CD4-positive, alpha-beta T cell treated with Interferon alpha-2 for 1 hour (primary cell): ENCODE measurements at places on chromosomes 3 and 15.

DNA sequence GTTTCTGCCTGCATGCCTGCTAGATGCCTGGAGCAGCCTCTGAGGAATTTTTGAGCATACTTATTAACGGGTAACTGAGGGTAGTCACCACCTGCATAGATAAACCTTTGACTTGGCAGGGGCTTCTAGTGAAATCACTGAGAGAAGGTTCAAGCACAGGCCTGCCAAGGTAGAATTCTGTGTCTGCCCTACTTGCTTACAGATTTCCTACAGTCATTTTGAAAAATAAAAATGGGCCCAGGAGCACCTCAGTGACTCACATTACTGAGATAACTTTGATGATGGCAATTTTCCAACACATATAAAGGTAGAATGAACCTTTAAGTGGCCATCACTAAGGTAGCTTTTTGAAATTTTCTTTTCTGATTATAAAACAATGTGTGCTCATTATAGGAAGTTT, 10.8 kb downstream of the CRTAP start:
- no peak for DNase-seq

GRCh38 chr15:84736375-84736774, 12.0 kb upstream of the ZNF592 start:
- DNase-seq, result peak; percentile 88

DNA sequence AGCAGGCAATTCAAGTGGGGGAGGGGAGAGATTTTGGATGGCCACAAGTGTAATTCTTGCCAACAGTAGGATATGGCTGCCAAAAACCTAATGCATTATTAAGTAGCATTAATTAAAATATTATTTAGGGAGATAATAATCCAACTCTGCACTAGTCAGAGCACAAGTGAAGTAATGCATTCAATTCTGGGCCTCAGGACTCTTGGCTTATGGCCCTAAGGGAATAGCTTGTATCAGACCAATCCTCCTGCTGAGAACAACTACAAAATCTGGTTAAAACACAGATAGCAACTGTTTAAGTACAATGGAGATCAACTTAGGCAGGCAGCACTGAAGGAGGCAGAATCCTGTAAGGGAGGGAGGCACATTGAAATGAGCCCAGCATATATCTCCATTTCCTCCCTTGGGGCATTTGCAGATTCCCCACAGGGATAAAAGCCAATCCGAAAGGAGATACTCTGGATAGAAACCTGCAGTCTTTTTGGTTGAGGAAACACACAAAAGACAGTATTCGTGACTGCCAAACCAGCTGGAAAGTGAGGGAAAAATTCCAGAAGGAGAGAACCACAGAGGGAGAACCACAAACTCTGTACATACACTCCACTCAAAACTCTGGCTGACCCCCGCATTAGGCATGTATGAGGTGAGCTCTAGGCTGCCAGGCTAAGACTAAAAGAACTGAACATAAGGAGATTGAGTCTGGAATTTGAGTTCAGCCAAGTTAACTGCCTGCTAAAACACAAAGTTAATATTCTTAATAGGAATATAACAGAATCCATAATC, 57.4 kb downstream of the ETFA start:
- no peak for DNase-seq

DNA sequence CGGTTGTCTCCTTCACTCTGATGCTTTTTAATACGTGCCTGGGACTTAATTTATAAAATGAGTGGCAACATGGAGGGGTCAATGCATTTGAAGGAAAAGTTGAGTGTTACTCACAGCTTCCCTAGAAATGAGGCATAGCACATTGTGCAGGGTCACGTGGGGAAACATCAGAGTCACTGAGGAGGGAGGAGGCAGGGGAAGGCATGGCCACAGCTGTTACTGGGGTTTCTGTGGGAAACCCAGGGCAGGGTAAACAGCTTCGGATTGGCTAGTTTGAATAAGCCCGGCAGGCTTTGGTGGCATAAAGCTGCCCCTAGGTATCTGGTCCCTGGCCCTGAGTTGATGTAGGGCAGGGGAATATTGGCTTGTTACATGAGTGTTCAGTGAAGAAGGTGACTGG, 98.9 kb upstream of the ST8SIA2 start:
- DNase-seq, result no peak

GRCh38 chr15:64009241-64009640, 37.0 kb downstream of the DAPK2 start:
- DNase-seq, result no peak

DNA sequence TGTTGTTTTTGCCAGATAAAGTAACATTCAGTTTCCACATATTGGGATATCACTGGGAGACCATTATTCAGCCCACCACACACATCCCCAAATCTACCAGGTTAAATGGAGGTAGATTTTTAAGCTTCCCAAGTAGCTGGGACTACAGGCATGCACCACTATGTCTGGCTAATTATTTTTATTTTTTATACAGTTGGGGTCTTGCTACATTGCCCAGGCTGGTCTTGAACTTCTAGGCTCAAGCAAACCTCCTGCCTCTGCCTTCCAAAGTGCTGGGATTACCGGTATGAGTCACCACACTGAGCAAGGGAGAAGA, 96.6 kb upstream of the CHD2 start:
- no peak for DNase-seq

DNA sequence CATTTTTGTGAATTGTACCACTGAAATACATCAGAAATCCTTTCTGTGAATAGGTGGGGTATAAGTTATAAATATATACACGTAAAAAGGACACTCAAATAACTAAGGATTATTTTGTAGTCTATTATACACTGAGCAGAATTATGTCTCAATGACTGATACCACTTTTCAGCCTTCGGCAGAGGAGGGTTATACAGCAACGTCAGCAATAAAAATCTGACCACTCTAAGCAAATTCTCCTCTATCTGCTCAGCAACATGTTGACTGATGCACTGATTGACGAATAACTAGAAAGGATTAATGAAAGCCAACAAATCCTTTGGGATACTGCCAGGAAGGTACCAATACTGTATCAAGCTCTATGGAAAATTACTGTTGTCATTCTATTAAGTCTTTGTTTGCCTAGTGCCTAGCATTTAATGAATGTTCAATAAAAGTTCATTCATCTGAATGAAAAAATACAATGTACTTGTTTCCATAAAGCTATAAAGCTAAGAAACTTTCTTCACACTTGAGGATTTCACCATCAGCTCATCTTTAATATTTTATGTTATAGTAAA, 5.2 kb downstream of the ARPP19 start:
- no peak for DNase-seq

GRCh38 chr3:24607281-24607680, 112.6 kb upstream of the THRB start:
- no peak for DNase-seq

GRCh38 chr15:70099967-70100473, 2.3 kb upstream of the TLE3 start:
- peak; percentile 34 for DNase-seq

GRCh38 chr3:48679411-48680391, 6.0 kb downstream of the NCKIPSD start:
- DNase-seq, result no peak

GRCh38 chr3:4448187-4448586, 18.9 kb downstream of the SUMF1 start:
- no peak for DNase-seq

GRCh38 chr15:71109905-71110304, 5.4 kb upstream of the THSD4 start:
- no peak for DNase-seq
